Stimulated activated CD8-positive, alpha-beta memory T cell treated with anti-CD3 and anti-CD28 coated beads, Interleukin-4, amount 100 ng/mL, for 24 hours (primary cell): ENCODE measurements at places on chromosomes 5 and 9.

DNA sequence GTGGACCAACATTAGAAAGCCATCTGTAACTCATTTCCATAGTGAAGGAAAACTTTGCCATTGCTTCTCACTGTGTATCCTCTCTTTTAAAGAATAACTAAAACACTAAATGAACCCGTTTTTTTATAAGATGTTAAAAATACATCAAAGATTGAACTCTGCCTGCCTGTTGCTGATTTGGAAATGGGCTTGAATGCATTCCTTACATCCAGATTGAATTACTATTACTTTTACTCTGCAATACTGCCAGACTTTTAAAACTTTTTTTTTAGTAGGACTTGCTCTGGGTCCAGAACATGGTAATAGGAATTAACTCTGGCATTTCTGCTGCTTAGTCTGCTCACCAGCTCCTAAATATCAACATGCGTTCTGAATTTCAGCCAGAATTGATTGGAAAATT, 176.8 kb upstream of the PAPPA start:
- DNase-seq: no peak

- DNase-seq: no peak
Measured at GRCh38 chr5:9439531-9440292, 106.2 kb downstream of the SEMA5A start.

DNA sequence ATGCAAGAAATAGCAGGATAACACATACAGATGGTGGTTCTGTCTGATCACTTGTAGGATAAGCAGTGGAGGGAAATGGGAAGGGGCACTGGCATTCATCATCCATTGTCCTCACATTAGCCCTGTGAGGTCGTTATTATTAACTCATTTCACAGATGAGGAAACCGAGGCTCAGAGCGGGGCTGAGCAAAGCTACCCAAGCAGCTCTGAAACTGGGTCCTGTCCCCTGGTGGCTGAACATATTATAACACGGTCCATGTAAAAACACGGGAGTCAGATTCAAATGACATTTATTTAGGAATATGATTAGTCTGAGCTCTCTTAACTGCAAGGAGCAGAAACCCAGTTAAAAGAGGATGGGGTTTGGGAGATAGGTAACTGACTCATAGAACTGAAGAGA, 43.1 kb downstream of the HRH2 start:
- DNase-seq: no peak

- DNase-seq: no peak
Measured at GRCh38 chr5:41527201-41527779, 16.9 kb upstream of the PLCXD3 start.

GRCh38 chr5:172953776-172954675, 5.2 kb upstream of the RPL26L1 start:
- no peak for DNase-seq

DNA sequence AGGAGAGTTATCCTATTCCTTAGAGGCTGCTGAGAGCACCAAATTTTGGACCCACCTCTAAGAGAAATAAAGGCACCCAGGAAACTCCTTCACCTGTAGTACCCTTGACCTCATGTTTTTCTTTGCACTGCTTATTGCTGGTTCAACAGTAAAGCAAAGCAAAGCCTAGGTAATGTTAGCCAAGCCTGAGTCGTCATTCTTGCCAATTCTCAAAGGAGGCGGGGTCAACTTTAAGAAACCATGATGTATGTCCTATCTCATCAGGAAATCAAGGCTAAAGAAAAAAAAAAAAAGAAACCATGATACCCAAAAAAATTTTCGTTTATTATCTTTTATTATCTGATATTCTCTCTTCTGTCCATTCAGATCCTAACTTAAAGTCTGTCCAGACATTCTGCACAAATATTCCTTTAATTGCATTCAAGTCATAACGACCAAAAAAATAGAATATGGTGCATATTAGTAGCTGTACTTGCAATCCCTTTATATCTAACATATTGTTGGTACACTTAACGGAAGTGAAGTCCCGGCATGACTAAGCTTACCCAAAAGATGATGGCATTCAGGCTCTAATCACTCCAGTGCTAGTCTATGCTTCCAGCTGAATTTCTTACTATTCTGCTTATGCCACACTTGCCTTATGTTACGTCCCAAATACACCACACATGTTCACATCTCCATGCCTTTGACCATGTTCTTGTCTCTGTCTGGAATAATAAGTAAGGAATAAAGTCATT, 1.8 kb downstream of the AUH start:
- DNase-seq: no peak

DNA sequence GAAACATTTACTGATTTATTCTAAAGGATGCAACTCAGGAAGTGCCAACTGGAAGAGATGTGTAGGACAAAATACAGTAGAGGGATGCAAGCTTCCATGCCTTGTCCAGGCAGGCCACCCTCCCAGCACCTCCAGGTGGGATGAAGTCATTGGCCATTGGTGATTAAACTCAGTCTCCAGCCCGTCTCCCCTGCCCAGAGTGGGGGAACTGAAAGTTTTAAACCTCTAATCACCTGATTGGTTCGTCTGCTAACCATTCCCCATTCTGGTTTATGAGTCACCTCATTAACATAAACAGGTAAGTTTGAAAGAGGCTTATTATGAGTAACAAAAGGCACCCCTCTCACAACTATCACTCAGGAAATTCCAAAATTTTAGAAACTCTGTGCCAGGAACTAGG, 8.1 kb downstream of the TNFAIP8 start:
- no peak for DNase-seq

GRCh38 chr5:113034182-113034773, 57.7 kb downstream of the DCP2 start:
- DNase-seq: no peak

- DNase-seq: no peak
Measured at GRCh38 chr9:134942011-134942787, 24.5 kb upstream of the FCN1 start.

GRCh38 chr5:65141493-65141892, 340.2 kb downstream of the ADAMTS6 start:
- DNase-seq: no peak

- DNase-seq: no peak
Measured at GRCh38 chr5:103254921-103255320, 3.6 kb upstream of the MACIR start.

GRCh38 chr9:98625728-98626127, 83.0 kb downstream of the GABBR2 start:
- no peak for DNase-seq

- no peak for DNase-seq
Measured at GRCh38 chr5:170736966-170737365, 46.6 kb upstream of the GABRP start.

GRCh38 chr9:34610434-34611206, 1.3 kb downstream of the RPP25L start:
- no peak for DNase-seq

DNA sequence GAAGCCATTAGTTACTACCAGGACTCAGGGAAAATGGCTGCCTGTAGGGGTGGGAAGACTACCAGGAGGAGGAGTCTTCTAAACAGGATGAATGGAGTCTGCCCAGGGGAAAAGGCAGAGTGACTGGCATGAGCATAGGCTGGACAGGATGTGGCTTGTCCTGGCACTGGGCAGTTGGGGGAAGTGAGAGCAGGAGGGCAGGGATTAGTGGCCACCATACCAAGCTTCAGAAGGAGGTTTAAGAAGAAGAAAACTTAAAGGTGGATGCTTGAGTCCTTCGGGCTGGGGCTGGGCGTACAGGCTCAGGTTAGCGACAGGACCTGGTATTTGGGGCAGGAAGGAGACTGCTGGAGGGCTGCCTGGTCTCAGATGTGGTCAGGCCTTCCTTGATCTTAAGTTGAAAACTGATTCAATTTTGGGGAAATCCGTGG, 5.0 kb upstream of the NSD1 start:
- no peak for DNase-seq

GRCh38 chr5:172939611-172940267, 19.5 kb upstream of the RPL26L1 start:
- no peak for DNase-seq

DNA sequence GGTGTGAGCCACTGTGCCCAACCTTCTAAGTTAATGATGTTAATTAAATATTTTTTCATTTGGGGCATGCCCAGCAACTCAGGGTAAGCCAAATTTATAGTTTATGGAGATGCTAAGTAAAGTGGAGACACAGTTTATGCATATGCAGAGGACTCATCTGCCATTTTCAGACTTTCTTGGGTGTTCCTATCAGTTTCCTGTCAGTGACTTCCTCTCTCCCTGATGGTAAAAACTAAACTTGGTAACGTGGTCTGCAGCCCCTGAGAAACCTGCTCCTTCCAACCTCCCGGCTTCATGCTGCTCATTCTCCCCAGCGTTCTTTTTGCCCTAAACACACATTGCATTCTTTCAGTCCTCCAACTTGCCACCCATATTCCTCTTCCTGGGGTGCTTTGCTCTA, 48.4 kb upstream of the TUT7 start:
- no peak for DNase-seq

- no peak for DNase-seq
Measured at GRCh38 chr9:121735793-121736770, 84.6 kb downstream of the DAB2IP start.

DNA sequence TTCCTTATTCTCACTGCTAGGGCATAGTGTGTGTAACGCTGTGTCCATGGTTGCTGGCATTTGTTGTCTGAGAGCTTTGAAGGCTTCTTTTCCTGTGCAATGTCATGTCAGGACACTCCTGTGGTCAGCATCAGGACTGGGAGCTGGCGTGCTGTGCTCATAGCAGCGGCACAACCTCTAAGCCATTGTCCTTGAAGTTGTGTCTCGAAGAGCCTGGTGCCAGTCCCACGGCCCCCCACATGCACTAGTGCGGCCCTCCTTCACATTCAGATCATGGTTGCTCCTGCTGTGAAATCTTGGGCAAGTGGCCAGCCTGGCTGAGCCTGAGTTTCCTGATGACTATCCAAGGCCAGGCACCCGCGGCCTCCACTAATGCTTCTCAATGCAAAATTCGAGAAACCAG, 32.4 kb downstream of the PDZD2 start:
- DNase-seq: no peak

DNA sequence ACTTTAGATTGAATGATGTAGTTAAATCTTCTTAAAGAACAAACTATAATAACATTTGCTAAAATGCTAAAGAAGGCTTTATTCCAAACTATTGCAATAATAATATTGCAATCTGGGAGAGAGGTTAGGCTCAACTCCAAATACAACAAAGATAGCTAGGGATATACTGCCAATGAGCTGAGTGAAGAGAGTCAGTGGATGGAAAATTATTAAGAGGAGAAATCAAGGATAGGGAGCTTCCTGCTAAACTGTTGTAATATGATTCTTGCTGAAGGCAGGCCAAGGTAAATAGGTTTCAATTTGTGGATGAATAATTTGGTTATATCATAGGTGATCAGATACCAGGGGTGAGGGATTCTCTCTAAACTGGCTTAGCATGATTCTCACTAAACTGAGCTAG, 1651.5 kb downstream of the EFNA5 start:
- no peak for DNase-seq

DNA sequence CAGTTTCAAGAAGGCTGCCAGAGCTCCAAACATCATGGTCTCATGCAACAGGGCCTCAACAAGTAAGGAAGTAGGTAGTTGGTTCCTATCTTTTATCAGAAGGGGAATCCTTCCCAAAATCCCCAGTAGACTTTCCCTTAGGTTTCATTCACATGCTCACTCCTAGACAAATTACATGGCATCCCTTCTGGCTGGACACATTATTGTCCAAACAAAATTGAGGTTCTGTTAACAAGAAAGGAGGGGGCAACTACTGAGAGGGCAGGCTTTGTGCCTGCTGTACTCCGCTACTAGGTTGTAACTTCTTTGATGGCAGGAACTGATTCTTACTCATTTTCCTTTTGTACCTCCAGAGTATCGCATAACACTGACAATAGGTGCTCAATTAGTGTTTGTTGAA, 56.0 kb upstream of the OSMR start:
- no peak for DNase-seq

- DNase-seq: no peak
Measured at GRCh38 chr5:13378091-13378490, 566.4 kb downstream of the DNAH5 start.

- no peak for DNase-seq
Measured at GRCh38 chr5:143207563-143208364, 195.7 kb downstream of the NR3C1 start.

GRCh38 chr9:30815585-30815984, 1568.9 kb upstream of the ACO1 start:
- DNase-seq: no peak

GRCh38 chr5:102532123-102532522, 33.3 kb upstream of the SLCO6A1 start:
- no peak for DNase-seq

- no peak for DNase-seq
Measured at GRCh38 chr5:124643336-124643735, 103.1 kb downstream of the ZNF608 start.

GRCh38 chr9:13911473-13911872, 402.5 kb downstream of the NFIB start:
- DNase-seq: no peak
